NCI-H446 treated with DMSO at 0.1 percent for 48 hours (cell line): ENCODE measurements at places on chromosomes 12 and 14.
A peak's percentile ranks its signal among the peaks of the same experiment; 100 is the strongest.

GRCh38 chr14:66238969-66239368 lies 247.2 kb upstream of the CCDC196 start:
- no peak for DNase-seq

DNA sequence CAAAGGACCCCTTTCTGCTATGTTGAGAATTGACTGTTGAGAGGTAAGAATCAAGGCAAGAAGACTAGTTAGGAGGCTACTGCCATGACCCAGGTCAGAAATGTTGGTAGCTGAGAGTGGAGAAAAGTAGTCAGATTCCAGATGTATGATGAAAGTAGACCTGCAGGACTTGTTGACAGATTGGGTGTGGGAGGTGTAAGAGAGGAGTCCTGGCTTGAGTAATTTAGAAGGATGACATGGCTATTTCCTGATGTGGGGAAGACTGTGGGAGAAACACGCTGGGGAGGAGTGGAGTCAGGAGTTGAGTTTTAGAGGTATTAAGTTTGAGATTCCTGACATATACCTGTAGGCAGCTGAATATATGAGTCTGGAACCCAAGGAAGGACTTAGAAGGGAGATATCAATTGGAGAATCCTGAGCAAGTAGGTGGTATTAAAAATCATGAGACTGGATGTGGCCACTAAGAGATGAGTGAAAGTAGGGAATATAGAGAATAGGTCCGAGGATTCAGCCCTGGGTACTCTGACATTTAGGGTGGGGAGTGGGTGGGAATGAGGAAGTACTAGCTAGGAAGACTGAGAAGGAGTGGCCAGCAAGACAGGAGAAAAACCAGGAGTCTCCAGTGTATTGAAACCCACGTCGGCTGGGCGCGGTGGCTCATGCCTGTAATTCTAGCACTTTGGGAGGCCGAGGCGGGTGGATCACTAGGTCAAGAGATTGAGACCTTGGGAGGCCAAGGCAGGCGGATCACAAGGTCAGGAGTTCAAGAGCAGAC lies 12.6 kb upstream of the DDX47 start:
- DNase-seq = no peak

- DNase-seq = peak; percentile 7
These were observed 17.4 kb upstream of the FLVCR2 start for GRCh38 chr14:75561013-75561432.

GRCh38 chr12:125033288-125033687 lies 31.9 kb upstream of the AACS start:
- DNase-seq = no peak

DNA sequence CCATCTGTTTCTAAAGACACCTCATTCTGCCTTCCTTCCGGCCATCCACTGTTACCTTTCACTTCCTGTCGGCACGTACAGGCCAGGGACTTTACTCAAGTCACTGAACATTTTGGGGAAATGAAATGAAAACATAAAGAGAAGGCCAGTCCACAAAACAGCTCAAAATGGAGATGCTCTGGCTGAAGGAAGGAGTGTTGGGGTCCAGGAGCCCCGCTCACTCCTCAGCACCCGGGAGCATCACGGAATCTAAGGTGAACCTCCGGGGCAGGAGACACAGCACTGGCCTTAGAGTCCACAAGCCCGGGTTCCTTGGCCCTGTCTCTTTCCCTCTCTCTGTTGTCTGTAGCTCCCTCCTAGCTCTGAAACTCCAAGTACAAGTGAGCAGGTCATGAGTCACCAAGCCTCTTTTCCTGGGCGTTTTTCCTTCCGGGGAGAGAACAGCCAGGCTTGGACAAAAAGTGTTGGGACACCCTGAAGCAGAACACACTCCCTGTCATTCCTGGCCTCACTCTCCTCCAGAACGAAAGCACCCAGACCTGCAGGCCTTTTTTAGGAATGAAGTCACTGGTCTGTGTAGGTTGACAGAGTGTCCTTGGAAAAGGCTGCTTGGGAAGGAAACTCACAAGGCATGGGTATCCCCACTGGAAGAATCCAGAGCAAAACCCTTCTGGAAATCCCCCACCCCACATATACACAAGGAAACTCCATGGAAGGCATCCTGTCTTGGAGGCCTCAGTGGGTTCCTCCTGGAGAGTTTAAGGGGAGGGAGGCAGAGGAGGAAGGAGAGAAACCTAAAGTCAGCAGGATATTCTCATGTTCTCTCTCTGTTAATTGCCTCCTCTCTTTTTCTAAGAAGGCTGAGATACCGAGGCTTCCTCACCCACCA lies 245.3 kb downstream of the ZFP36L1 start:
- DNase-seq = no peak
